ENCODE measurements at places on chromosomes 7 and 10. TPM values are rescaled to one million over a fixed set of nuclear protein-coding genes. Genes with fewer than 3 reads are reported as not detected.

Gene THSD7A
- 31.6 TPM for total RNA-seq

Gene PKD1L1
- total RNA-seq, result 2.6 TPM

Gene DLG5
- 13.1 TPM for total RNA-seq

Gene LRRD1
- total RNA-seq, result 0.24 TPM

Gene FLNC
- 170 TPM for total RNA-seq

Gene ATP6V0E2
- 29.1 TPM for total RNA-seq

Gene SYT15B
- not detected for total RNA-seq

Gene TMEM273
- 11.6 TPM for total RNA-seq

Gene NEBL
- total RNA-seq, result 0.44 TPM

Gene MEIG1
- total RNA-seq, result not detected

Gene HOXA10
- 10.3 TPM for total RNA-seq

Gene DOCK4
- total RNA-seq, result 150 TPM

GRCh38 chr10:127715782-127716378, 21.1 kb upstream of the FOXI2 start:
- DNase-seq, result no peak

- DNase-seq, result no peak
These were observed 54.5 kb downstream of the ORC5 start for GRCh38 chr7:104153287-104153686.

- DNase-seq, result no peak
These were observed 76.0 kb upstream of the PRPS1L1 start for GRCh38 chr7:18103436-18104218.

DNA sequence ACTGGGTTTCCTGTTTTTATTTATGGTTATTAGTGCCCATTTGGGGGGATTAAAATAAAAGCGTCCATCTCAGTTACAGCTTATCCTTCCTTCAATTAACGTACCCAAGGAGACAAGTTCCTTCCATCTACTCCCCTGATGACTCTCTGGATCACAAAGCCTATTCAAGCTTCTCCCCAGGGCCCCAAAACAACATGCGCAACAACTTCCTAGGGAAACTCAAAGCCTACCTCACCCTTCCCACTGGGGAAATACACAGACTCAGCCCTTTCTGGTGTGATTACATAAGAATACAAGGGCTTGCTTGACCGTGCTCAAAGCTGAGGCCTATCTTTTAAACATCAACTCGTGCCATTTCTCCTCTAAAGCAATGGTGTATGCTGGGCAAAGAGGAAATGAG, 112.4 kb downstream of the CDK6 start:
- no peak for DNase-seq

DNA sequence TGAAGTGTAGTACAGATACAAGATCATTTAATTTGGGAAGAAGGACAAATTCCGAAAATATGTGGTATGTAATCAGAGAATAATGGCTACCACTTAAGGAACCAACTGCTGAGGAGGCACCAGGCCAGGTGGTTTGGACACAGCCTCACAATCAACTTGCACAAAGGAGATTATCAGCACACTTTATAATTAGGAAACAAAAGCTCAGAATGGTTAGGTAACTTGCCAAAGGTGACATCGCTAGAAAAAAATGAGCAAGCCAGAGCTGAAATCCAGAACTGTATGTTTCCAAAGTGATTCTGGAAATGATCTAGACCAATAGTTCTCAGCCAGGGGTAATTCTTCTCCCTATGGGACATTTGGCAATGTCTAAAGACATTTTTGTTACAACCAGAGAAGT, 36.6 kb downstream of the ERCC6 start:
- no peak for DNase-seq

- no peak for DNase-seq
These were observed 25.0 kb downstream of the EGFR start for GRCh38 chr7:55043691-55044370.

DNA sequence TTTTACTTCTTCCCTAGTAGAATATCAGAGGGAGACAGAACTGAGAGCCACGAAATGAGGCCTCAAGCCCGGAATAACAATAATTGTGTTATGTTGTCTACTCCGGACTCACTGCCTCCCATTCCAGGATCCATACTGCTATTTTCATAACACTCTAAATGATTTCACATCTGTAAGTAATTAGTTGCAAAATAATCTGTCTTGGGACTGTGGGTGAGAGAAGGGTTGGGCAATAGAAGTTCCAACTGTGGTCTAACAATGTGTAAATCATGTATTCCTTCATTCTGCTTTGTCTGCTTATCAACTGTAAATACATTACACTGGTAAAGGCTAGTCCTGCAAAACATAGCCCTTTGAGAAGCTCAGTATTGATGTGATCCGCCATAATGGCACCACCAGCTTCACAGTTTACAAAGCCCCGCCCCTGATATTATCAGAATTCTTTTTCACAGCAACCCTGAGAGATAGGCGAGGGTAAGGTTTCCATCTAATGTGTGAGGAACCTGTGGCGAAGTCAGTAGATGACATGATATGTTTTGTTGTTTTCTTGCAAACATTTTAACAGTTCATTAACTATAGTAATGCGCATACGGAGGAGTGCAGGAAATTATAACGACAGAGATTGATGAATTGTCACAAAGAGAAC, 265.7 kb upstream of the BMPER start:
- DNase-seq, result no peak

GRCh38 chr10:125448596-125448995, 234.4 kb downstream of the TEX36 start:
- no peak for DNase-seq

DNA sequence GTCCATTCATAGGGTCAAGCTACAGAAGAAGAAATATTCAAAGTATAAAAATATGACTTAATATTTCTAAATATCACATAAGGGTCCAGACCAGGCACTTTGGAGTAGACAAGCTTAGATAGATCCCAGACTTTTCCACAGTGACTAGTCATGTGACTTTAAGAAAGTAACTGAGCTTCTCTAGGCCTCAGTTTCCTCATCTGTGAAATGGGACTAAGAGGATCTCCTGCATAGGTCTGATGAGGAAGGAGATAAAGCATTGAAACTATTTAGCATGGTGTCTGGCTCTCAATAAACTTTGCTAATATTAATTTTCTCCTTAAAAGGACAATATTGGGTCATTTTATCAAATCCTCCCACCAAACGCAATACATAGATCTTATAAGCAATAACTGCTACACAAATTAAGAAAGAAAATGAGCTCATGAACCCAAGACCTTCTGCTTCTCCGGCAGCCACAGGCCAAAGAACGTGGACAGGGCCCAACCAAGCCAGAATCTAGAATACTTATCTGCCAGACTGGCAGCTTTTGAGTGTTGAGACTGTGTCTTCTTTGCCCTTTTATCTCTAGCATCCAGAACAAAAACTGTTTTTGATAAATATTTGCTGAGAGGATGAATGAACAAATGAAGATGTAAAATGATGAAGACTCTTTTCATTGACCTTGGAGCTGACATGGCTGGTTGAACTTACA, 1.6 kb upstream of the TARP start:
- no peak for DNase-seq

DNA sequence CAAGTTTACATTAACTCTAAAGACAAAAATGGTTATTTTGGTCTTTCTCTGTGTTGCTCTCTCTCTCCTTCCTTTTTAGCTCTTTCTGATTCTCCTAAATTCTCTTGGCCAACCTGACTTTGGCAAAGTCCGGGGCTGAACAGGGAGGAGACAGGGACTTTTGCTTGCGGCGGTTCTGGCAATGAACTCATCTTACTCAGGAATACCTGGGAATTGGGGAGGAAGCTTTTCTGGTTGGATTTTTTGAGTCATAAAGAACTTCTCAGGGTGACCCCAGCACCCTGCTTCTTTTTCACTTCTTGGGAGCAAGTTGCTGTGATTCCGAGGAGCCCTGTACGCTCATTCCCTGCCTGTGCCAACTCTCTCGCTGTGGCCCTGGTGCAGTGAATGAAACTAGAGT, 16.0 kb downstream of the GATA3 start:
- DNase-seq, result no peak

- peak; percentile 93 for DNase-seq
These were observed 9.8 kb upstream of the MAFK start for GRCh38 chr7:1520539-1521234.

DNA sequence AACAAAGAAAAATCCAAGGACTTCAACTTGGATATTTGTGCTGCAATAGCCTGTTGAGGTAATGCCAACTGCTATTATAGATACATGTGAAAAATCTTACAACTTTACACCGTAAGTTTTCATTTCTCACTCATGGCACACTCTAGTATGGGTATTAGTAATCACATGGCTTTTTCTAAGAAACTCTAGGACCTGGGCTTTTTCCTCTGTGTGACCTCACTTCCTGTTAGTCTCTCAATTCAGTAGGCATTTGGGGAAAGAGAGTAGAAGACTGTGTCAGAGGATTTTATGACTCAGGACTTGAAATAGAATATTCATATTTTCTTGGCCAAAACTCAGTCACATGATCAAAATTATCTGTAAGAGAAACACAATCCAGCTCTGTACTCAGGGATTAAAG, 1049.9 kb downstream of the REEP3 start:
- DNase-seq, result no peak

DNA sequence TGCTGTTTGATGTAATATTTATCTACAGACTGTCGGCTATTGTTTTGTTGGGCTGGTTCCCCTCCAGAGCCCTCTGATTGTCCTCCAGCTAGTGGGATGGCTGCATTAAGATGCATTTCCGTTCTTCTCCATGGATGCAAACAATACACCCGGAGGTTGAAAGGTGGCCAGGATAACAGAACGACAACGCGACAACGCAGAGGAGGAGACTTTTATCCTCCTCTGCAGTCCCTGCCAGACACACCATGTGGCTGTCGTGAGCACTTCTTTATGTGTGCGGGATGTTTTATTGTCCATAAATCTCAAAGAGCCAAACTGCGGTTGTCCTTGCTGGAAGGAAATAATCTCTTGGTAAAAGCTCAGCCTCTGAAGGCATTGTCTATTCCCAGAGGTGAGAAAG, 39.1 kb upstream of the TCERG1L start:
- no peak for DNase-seq

GRCh38 chr7:18610331-18610948, 114.9 kb downstream of the HDAC9 start:
- DNase-seq, result peak; percentile 10

- peak; percentile 63 for DNase-seq
These were observed 47.7 kb downstream of the LRGUK start for GRCh38 chr7:134174795-134175261.

GRCh38 chr7:12970626-12971025, 283.2 kb downstream of the ARL4A start:
- DNase-seq, result no peak

DNA sequence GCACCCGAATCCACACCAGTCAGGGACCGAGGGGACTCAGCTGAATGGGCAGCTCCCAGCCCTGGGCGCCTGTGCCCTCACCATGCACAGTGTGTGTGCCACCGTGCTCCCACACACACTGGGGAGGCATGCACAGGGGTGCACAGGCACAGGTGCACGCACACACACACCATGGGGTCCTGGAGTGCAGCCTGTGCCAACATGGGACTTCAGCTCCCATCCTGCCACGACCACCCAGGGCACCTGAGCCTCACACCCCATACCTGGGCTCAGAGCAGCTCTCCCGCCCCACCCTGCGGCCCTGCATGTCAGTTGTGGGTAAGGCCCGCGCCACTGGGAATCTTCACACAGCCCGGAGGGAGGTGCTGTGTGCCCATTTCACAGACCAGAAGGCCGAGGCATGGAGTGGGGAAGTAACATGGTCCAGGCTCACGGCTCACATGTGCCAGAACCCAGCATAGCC, 8.0 kb downstream of the ELFN1 start:
- DNase-seq, result no peak

DNA sequence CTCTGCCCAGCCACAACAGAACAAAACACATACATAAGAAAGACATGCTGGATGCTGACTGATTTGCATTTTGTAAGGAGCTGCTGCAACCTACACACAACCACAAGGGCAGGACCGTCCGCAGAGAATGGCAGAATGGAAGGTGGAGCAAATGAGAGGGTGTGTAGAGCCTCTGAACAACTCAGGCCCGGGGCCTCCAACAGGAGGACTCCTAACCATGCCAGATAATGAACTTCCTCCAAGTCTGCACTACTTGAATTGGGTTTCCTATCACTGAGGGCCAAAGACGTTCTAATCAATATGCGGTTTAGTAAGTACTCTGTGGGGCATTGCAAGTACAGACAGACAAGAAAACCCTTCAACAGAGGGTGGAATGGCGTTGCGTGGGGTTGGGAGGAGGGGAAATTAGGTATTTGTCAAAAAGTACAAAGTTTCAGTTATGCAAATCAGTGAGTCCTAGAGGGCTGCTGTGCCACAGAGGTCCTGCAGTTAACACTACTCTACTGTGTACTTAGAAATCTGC, 14.6 kb downstream of the VOPP1 start:
- no peak for DNase-seq

- no peak for DNase-seq
These were observed 107.5 kb downstream of the ELMO1 start for GRCh38 chr7:37341033-37341630.

GRCh38 chr7:12296051-12296570, 85.0 kb downstream of the TMEM106B start:
- no peak for DNase-seq

- DNase-seq, result no peak
These were observed 2.0 kb upstream of the HOXA3 start for GRCh38 chr7:27154369-27154768.
